Stimulated activated CD4-positive, alpha-beta T cell treated with anti-CD3 and anti-CD28 coated beads, TNF-alpha, amount 100 ng/mL, for 48 hours (primary cell): ENCODE measurements at places on chromosomes 2 and 18.

- DNase-seq: no peak
These were observed 34.1 kb downstream of the LANCL1 start for GRCh38 chr2:210442457-210442856.

GRCh38 chr18:41936471-41937134, 18.4 kb upstream of the PIK3C3 start:
- DNase-seq: no peak

DNA sequence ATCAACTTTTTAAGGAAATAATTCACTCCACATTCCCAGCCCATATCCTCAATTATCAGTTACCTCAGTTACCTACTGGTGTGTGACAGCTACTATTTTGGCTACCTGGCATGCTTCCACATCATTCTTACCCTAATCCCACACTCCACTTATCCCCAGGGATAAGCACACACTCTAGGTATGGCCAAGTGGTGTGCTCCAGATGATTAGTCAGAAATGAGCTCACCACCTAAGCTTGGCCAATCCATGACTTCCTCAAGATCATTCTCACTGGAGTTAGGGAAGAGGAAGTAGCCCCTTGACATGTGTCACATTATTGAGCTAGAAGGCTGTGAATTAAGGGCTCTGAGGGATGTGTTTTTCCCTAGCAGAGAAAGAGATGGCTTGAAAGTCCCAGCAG, 20.9 kb upstream of the SMAD4 start:
- no peak for DNase-seq

- no peak for DNase-seq
These were observed 14.9 kb upstream of the SLC39A10 start for GRCh38 chr2:195642027-195642678.

GRCh38 chr18:49812286-49813068, 856 bp downstream of the ACAA2 start:
- no peak for DNase-seq

GRCh38 chr2:82395531-82395930, 2063.5 kb downstream of the SUCLG1 start:
- no peak for DNase-seq

DNA sequence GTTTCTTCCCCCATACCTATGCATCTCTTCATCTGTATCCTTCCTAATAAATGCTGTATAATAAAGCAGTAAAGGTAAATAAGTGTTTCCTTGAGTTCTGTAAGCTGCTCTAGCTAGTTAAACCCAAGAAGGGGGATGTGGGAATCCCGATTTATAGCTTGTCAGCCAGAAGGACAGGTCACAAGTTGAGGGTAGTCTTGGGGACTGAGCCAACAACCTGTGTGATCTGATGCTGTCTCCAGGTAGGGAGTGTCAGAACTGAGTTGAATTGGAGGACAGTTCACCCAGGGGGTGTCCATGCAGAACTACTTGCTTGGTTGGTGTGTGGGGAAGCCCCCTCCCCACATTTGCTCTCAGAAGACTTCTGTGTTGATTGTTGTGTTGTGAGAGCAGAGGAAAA, 112.4 kb downstream of the LDLRAD4 start:
- no peak for DNase-seq

DNA sequence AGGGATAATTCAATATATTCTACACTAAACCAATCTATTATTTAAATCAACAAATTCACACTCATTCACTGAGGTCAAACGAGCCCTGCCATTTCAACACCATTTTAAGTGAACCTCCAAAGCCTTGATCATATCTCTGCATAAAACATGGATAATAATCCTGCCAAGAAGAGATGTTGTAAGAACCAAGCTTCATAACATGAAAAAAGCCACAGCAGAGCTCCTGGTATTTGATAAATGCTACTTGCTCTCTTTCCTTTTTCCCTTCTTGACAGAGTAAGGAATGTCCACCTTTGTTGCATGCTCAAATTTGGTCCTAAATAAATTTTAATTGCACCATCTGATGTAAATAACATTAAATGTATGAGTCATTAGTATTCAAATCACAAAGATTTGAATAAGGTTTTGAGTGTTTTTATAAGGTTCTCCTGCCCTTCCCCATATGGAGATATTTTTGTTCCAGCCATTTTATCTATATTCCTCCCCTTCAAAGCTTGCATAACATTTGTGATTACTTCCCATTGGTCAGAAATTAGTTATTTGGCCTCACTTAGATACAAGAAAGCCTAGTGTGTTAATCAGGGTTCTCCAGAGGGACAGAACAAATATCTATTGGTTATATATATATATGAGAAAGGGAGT, 318.8 kb downstream of the RND3 start:
- DNase-seq: no peak

- DNase-seq: no peak
These were observed 3.0 kb upstream of the GFPT1 start for GRCh38 chr2:69390001-69390400.

- DNase-seq: no peak
These were observed 915.4 kb downstream of the DCDC2C start for GRCh38 chr2:4618630-4619228.

DNA sequence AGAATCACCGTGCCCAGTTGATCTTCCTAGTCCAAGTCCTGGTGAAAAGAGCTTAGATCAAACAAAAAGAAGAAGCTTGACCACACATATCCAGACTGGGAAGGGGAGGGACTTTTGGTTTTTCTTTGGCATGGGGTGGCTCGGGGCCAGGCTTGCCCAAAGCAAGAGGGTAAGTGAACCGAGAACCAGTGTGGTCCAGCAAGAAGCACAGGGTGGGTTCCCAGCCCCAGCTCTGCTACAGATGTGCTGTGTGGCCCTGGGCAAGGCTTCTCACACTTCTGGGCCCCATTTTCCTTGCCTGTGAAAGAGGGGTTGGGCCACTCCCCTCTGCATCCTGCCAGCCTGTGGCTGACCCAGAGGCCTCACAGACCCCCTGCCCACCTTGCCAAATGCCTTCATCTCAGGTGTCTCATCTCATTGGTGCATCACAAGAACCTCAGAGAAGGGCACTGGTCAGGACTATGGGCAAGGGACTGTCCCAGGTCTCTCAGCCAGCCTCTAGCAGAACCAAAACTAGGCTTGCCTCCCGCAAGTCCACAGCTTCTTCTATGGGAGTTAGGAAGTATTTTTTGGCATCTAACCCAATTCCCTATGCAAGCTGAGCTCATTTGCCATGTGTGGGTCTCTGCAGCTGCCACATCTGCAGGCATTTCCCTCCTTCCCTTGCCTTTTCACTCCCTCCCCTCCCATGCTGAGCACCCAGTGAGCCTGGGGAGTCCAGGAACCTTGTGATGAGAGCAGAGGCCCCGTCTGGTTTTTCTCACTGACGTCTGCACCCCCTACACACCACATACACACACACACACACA, 6.9 kb downstream of the ATP6V1B1 start:
- no peak for DNase-seq

DNA sequence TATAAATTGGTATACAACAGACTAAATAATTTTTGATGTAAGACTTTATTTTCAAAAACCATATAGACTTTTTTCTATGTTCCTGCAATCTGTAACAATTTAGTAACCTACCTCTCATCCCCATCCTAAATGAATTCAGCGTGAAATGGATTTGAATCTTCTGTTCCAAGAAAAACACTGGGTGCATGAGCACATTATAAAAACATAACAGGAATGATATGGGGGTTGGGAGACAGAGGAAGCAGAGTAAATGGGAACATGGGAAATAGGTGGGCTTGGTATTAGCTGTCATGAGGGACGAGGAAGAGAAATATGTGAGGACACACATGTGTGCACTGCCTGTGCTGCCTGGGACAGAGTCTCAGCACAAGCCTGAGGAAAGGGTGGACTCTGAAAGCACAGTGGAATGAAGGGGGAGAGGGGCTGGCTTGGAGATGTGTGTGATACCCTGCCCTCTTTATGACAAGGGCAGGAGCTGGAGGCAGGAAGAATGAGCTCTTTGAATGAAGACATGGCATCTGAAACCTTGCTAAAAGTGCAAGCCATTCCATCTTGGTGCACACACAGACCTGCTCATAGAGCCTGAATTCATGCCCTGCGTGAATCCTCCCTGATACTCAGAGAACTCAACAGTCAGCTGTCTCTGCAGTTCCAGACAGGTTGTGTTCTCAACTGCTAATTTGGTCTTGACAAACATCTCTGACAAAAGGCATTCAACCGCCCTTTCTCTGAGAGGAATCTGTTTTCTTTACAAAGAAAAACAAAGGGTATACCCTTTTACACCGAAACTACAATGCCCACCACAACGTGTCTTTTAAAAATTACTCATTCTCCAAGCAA, 66.6 kb downstream of the EPB41L3 start:
- no peak for DNase-seq

DNA sequence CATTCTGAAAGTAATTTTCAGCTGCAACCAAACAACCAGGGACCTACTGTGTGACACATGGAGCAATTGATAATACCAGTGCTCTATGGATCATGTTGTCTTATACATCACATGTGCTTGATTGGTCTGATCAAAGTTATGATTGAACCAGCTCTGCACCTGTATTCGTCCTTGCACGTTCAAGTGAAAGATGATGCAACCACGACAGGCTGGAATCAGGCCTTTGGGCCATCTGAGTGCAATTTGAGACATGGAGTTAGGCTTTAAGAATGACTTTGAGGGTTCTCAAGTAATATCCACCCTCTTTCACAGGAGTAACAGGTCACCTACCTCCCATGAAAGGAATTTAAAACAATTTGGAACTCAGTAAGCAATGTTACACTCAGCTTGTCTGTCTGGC, 165.2 kb downstream of the SLC8A1 start:
- DNase-seq: no peak
